ENCODE measurements at places on chromosomes 2 and 18. TPM values are rescaled to one million over a fixed set of nuclear protein-coding genes. Genes with fewer than 3 reads are reported as not detected.

EVX2 gene
- total RNA-seq = not detected

LDAH gene
- 19.9 TPM for total RNA-seq

EFHD1 gene
- total RNA-seq = 5.1 TPM

SLC9A4 gene
- total RNA-seq = not detected

ERBB4 gene
- total RNA-seq = not detected

CACNB4 gene
- 0.19 TPM for total RNA-seq

ATG9A gene
- total RNA-seq = 46.8 TPM

KLHL30 gene
- total RNA-seq = 0.27 TPM

STEAP3 gene
- 54.9 TPM for total RNA-seq

TUBB8B gene
- not detected for total RNA-seq

CD207 gene
- total RNA-seq = 0.07 TPM

CRYBA2 gene
- total RNA-seq = not detected

SOX11 gene
- total RNA-seq = not detected

SERPINB13 gene
- total RNA-seq = not detected

ADAM23 gene
- 9.9 TPM for total RNA-seq

GCG gene
- total RNA-seq = not detected

MYOM1 gene
- total RNA-seq = 0.13 TPM

ANKRD62 gene
- total RNA-seq = not detected

ABCG8 gene
- not detected for total RNA-seq

AGAP1 gene
- total RNA-seq = 25.3 TPM

NETO1 gene
- total RNA-seq = not detected

BOLL gene
- total RNA-seq = not detected

HOXD13 gene
- total RNA-seq = 0.19 TPM

CCDC68 gene
- 5.8 TPM for total RNA-seq

VIL1 gene
- 0.27 TPM for total RNA-seq

ASB3 gene
- 11.1 TPM for total RNA-seq

FEV gene
- total RNA-seq = not detected

LRRC30 gene
- total RNA-seq = not detected

All from A549 treated with dexamethasone at 1 μM for 4 hours (cell line).